Sigmoid colon (tissue), 7 donors: ENCODE measurements at places on chromosomes 7 and 10. TPM values are rescaled to one million over a fixed set of nuclear protein-coding genes. Genes with fewer than 3 reads are reported as not detected.

The STK32C gene
- 6.9 TPM for total RNA-seq

The NME8 gene
- 0.36 TPM for total RNA-seq

The HOXA3 gene
- 20.8 TPM for total RNA-seq

The PIK3CG gene
- 4.3 TPM for total RNA-seq

The PON3 gene
- 0.68 TPM for total RNA-seq

The FZD8 gene
- 11.3 TPM for total RNA-seq

The UPK3B gene
- total RNA-seq = 0.82 TPM

The TMEM176A gene
- 27.8 TPM for total RNA-seq

The CUBN gene
- 1.3 TPM for total RNA-seq

The P4HA1 gene
- total RNA-seq = 20.8 TPM

The MAGI2 gene
- 18.2 TPM for total RNA-seq

The LRRN3 gene
- total RNA-seq = 0.41 TPM

The LEP gene
- total RNA-seq = 1.4 TPM

The CADPS2 gene
- 13.0 TPM for total RNA-seq

The SAMD9 gene
- total RNA-seq = 7.5 TPM

The RPEL1 gene
- not detected for total RNA-seq

The CRYGN gene
- not detected for total RNA-seq

The MBL2 gene
- not detected for total RNA-seq

The PNLIP gene
- total RNA-seq = not detected

The TRPV6 gene
- not detected for total RNA-seq
